ENCODE measurements at places on chromosomes 3 and 15. TPM values are rescaled to one million over a fixed set of nuclear protein-coding genes. Genes with fewer than 3 reads are reported as not detected.

NUP210 gene
- total RNA-seq: under 0.01 TPM

MITF gene
- total RNA-seq: 30.1 TPM

OR5K2 gene
- not detected for total RNA-seq

MKRN3 gene
- total RNA-seq: 3.0 TPM

CHRM5 gene
- total RNA-seq: under 0.01 TPM

CYP11A1 gene
- 1.0 TPM for total RNA-seq

PIF1 gene
- total RNA-seq: 5.0 TPM

ECE2 gene
- under 0.01 TPM for total RNA-seq

SLC26A6 gene
- total RNA-seq: 16.9 TPM

CERS3 gene
- not detected for total RNA-seq

PARP15 gene
- total RNA-seq: 0.87 TPM

HYKK gene
- 2.3 TPM for total RNA-seq

NPRL2 gene
- total RNA-seq: 26.5 TPM

KLHL25 gene
- 5.6 TPM for total RNA-seq

ARNT2 gene
- 4.7 TPM for total RNA-seq

DNAH12 gene
- under 0.01 TPM for total RNA-seq

MASP1 gene
- 178 TPM for total RNA-seq

CCDC71 gene
- 31.1 TPM for total RNA-seq

BOC gene
- 3.3 TPM for total RNA-seq

C3orf70 gene
- 0.87 TPM for total RNA-seq

GPR149 gene
- total RNA-seq: not detected

CCDC13 gene
- 0.29 TPM for total RNA-seq

SERPINI2 gene
- total RNA-seq: not detected

USP13 gene
- total RNA-seq: 12.4 TPM

SLC24A5 gene
- not detected for total RNA-seq

PAQR9 gene
- 0.17 TPM for total RNA-seq

CSPG4 gene
- 130 TPM for total RNA-seq

FAM107A gene
- under 0.01 TPM for total RNA-seq

SLC15A2 gene
- 0.50 TPM for total RNA-seq

GRM2 gene
- total RNA-seq: 0.17 TPM

PLS1 gene
- total RNA-seq: 0.33 TPM

TIGIT gene
- not detected for total RNA-seq

CHRNA7 gene
- total RNA-seq: not detected

SPESP1 gene
- total RNA-seq: 7.8 TPM

CCDC191 gene
- total RNA-seq: 4.2 TPM

CNOT10 gene
- total RNA-seq: 17.9 TPM

CIDEC gene
- total RNA-seq: 0.17 TPM

FHIT gene
- total RNA-seq: 2.5 TPM

ACTC1 gene
- total RNA-seq: not detected

FAM3D gene
- not detected for total RNA-seq

APOD gene
- total RNA-seq: 1.6 TPM

ANKRD34C gene
- total RNA-seq: not detected

EAF2 gene
- 0.87 TPM for total RNA-seq

RNF7 gene
- 29.1 TPM for total RNA-seq

PDCD6IP gene
- total RNA-seq: 171 TPM

LMCD1 gene
- total RNA-seq: 41.8 TPM

Data from smooth muscle cell of trachea (primary cell).